Fibroblast of skin of left quadriceps (primary cell): ENCODE measurements at places on chromosomes 1 and 21.

- no peak for DNase-seq
Measured at GRCh38 chr1:182633657-182634281, 29.6 kb upstream of the RGS16 start.

- no peak for DNase-seq
Measured at GRCh38 chr1:182080955-182081582, 19.6 kb upstream of the ZNF648 start.

DNA sequence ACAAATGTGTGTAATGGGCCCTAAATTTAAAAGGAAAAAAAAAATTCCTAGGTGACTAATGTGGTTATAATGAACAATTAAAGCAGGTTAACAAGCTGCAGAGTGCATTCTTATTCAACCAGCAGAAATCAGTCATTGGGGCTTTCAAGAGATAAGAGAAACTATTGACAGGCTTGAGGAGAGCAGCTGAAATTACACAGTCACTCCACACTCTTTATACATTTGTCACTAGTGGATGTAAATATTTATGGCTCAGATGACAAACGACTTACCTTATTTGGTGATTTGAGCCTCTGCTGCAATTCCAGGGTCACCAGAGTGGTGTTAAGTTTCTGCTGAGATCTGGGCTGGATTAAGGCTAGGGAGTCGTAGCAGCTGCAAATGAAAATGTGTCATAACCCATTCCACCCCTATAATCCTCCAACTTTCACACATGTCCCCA lies 896.3 kb downstream of the TTLL7 start:
- peak; percentile 93 for DNase-seq

GRCh38 chr1:217062586-217062985 lies 339.4 kb upstream of the ESRRG start:
- DNase-seq: no peak

DNA sequence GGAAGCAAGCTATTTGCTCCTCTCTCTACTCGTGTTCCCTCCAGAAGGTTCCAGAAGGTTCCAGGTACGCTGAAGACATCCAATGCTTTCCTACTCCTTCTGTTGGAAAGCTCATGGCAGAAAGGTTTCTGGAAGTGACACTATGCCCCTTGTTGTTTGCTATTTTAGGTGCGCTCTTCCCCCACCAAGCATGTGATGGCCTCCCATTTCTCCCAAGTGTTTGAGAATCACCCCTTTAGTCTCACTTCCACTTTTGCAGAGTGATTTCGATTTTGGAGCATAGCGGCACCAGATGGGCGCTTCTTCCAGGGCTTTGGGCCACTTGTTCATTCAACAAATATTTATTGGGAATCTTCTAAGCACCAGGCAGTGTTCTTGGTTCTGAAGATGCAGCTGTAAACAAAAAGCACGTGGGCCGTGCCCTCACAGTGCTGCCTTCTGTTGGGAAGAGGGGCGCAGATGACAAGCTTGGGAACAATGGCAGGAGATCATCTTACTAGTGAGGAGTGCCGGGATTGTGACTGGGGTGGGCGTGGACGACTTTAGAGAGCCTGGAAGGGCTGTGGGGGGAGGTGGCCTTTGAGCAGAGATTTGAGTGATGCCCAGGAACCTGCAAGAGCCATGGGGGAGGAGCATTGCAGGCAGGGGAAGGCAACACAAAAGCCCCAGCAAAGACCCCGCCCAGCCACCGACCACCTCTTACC lies 43.0 kb upstream of the TARDBP start:
- DNase-seq: no peak

DNA sequence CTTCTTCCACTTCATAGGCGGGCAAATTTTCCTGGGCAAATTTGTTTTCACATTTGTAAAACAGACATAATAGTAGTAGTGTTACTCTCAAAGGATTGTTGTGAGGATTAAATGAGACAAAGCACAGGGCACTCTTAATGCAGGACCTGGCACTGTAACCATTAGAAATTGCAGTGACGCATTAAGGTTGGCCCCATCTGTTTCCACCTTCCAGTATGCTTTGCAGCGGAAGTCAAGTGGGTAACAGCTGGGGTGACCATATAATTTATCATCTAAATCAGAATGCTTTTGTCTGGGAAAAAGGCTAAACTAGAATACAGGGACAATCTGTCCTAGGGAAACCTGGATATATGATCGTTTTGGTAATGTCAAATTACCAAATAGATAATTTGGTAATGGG lies 132.5 kb upstream of the CACHD1 start:
- DNase-seq: no peak

DNA sequence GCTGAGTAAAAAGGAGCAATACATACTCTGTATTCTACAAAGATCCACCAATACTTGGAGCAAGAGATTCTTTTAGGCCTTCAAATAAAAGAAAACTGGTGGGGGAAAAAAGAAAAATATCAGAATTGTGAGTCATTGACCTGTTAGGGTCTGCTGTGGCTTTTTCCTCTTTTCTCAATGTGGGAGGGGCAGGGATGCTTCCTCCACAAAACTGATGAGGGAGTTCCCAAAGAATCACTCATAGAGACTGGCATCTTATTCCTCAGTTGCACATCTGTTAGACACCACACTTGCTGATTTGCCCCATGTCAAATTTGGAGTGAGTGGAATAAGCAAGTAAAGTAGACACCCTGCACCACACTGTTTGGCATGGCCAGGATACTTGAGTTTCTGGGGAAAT lies 16.6 kb downstream of the C1orf141 start:
- no peak for DNase-seq

- no peak for DNase-seq
Measured at GRCh38 chr1:198121056-198121826, 35.6 kb upstream of the NEK7 start.

- DNase-seq: no peak
Measured at GRCh38 chr1:25135909-25136308, 96.4 kb downstream of the SYF2 start.

DNA sequence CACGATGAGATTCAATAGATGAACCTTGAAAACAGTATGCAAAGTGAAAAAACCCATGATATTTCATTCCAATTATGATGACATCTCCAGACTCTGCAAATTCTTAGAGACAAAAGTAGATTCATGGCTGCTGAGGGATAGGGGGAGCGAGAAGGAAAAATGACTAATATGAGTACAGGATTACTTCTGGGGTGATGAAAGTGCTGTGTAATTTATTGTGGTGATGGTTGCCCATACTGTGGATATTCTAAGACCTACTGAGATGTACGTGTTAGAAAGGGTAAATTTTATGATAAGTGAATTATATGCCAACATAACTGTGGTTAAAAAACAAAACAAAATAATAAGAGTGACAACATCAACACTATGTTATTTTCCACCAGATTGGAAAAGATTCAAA lies 18.9 kb upstream of the RGS7 start:
- DNase-seq: no peak

GRCh38 chr1:67097305-67097704 lies 37.5 kb downstream of the C1orf141 start:
- no peak for DNase-seq

DNA sequence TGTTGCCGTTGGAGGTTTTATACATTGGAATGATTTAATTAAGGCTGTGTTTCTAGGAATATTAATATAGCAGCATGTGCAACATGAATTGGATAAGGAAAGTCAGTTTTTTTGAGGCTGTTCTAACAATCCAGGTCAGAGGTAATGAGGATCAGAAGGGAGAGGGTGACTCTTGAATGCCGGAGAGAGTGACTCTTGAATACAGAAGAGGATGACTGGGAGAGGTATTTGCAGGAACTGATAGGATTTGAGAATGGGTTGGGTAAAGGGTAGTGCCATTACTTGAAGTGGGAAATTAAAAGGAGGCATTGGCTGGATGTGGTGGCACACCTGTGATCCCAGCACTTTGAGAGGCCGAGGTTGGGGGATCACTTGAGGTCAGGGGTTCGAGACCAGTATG lies 55.6 kb upstream of the MACF1 start:
- DNase-seq: no peak

DNA sequence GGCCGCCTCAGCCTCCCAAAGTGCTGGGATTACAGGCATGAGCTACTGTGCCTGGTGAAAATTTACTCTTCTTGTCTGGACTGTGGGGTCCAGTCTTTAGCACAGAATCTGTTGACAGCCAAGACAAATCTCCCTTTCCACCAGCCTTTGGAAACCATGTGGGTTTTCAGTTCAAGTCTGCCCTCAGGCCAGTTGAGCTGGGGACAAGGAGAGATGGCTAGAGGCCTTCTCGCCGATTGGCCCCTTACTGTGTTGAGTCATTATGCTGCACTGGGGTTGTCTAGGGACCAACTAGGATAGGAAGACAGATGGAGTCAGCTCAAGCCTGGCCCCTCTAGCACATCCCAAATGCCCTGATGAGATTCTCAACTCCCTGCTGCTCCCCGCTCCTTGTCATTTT lies 8.6 kb upstream of the NKAIN1 start:
- DNase-seq: no peak

DNA sequence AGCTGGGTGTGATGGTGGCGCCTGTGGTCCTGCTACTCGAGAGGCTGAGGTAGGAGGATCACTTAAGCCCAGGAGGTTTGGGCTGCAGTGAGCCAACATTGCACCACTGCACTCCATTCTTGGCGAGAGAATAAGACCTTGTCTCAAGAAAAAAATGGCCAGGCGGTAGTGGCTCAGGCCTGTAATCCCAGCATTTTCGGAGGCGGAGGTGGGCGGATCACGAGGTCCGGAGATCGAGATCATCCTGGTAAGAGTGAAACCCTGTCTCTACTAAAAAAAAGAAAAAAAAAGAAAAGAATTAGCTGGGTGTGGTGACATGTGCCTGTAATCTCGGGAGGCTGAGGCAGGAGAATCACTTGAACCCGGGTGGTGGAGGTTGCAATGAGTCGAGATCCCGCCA lies 11.3 kb downstream of the ATAD3B start:
- no peak for DNase-seq

- DNase-seq: no peak
Measured at GRCh38 chr1:87155170-87155569, 173.5 kb upstream of the LMO4 start.

DNA sequence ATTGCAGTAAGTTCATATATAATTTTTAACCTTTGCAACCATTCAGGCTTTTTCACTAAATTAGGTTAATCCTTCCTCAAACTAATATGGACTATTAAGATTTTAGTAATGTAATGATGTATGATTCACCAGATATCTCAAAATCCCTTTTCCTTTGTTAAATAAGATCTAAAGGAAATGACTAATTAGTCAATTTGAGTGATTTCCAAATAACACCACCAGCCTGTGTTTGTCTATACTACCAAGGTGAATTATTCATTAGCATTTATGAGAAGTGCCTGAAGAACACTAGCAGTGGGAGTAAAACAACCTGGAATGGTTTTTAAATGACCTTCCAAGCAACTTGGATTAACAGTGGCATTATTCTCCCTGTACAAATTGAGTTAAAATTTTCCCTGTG lies 670.6 kb upstream of the PKN2 start:
- no peak for DNase-seq

- no peak for DNase-seq
Measured at GRCh38 chr1:227167276-227168101, 150.8 kb downstream of the CDC42BPA start.

- DNase-seq: no peak
Measured at GRCh38 chr1:96845464-96845863, 123.9 kb downstream of the PTBP2 start.

GRCh38 chr21:38454161-38454560 lies 44.1 kb downstream of the ERG start:
- DNase-seq: no peak
